Inflammatory macrophage (primary cell): ENCODE measurements at places on chromosomes 12 and 14.

DNA sequence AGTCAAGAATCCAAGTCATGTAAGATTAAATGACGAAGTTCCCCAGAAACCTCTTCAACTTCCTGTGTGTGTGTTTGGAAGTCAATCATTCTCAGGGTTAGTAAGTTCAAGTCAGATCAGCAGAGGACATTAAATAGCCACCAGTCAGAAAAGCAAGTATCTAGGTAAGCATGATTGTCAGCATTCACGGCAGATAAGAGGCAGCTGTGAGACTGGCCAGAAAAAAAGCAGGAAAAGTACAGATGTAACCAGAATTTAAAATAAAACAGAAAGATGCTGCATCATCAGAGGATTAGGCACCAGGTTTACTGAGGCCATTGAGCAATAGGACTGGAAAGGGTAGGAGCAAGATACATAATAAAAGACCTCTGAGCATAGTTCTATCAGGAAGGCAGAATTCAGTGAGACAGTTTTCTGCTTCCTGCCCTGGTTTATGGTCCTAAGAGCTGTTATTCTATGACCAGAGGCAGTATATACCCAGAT lies 606.9 kb downstream of the FSCB start:
- no peak for DNase-seq

DNA sequence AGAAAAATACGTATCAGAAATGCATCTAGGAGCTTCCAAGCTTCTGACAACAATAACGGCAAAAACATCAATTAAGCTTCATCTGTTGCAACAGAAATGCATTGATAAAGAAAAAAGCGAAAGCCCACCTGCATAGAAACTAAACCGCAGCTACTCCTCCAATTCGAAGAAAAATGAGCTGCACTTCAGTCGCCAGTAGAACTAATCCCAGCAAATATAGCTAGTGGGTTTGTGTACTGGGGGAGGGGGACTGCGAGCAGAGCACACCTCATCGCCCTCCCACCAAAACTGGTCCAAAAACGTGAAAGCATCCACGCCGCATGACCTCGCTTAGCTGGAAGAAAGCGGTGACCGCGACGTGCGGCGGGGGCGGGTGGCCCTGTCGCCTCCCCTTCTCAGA lies 1.2 kb downstream of the SLC35F4 start:
- DNase-seq, result no peak

- no peak for DNase-seq
Measured at GRCh38 chr14:63960926-63961567, 108.2 kb downstream of the SYNE2 start.

DNA sequence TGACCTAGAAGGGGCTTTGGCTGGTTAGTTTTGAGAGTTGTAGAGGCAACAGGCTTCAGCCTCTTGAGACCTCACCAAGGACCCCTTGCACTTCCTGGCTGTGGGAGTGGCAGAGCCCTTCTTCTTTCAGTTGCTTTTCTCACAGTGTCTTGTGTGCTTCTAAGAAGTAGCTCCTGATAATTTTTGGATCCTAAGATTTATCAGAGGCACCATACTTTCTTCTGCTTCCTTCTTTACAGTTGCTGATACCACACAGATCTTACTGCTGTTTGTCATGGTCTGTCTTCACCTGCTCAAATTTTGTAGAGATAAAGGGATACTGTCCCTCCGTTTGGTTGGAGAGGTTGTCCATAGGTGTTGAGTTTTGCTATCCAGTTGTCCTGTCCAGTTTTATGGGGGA lies 33.8 kb downstream of the VRK1 start:
- no peak for DNase-seq

- DNase-seq, result no peak
Measured at GRCh38 chr14:33525626-33526025, 425.2 kb downstream of the EGLN3 start.

GRCh38 chr14:38790916-38791315 lies 312.1 kb downstream of the SEC23A start:
- no peak for DNase-seq

GRCh38 chr12:29644536-29645162 lies 139.1 kb downstream of the TMTC1 start:
- DNase-seq, result no peak

DNA sequence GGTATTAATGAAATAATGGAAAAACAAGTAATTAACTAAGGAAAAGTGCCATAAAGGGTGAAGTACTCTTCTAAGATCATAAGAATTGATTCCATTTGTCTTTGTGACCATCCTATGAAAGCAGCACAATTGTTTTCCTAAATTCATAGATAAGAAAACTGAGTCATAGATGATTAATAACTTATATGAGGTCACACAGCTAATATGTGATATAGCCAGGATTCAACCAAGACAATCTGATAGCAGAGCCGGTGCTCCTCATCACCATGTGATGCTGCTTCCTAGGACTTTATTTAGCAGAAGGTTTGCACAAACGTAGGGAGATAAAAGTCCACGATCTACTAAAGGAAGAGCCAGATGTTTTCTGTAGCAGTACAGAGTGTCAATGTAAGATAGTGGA lies 181.5 kb upstream of the SYT1 start:
- DNase-seq, result no peak

DNA sequence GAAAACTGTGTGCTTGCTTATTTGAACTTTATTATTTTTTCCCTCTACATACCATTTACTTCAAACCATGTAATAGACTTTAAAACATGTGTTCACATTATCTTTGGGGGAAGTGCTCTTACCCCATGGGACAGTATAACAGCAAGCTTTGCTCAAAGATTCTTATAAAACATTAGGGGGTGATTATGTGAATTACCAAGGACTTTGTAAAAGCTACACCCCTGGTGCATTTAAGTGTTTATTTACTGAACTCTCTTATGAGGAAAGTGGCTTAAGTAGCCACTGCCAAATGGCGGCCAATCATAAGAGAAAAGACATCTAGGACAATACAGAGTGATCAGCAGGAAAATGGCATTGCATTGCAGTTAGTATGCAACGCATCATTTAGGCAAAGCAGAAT lies 70.3 kb downstream of the CAPZA3 start:
- DNase-seq, result no peak

DNA sequence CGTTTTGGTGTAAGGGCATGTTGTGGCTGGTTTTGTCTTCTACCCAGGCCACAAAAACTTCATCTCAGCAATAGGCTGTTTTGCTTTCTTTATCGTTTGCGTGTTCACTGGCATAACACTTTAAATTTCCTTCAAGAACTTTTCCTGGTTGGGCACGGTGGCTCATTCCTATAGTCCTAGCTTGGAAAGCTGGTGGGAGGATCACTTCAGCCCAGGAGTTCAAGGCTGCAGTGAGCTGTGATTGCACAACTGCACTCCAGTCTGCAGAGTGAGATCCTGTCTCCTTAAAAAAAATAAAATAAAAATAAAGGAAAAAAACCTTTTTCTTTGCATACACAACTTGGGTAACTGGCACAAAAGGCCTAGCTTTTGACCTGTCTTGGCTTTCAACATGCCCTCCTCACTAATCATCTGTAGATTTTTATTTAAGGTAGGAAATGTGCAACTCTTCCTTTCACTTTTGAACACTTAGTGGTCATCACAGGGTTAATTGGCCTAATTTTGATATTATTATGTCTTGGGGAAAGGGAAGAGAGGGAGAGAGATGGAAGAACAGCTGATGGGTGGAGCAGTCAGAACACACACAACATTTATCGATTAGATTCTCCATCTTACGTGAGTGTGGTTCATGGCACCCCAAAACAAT lies 78.9 kb upstream of the PSMA6 start:
- no peak for DNase-seq

GRCh38 chr12:24482882-24483604 lies 465.9 kb downstream of the BCAT1 start:
- no peak for DNase-seq

GRCh38 chr12:90953956-90954421 lies 987 bp downstream of the CCER1 start:
- no peak for DNase-seq

- no peak for DNase-seq
Measured at GRCh38 chr14:103699261-103699661, 16.0 kb downstream of the XRCC3 start.

DNA sequence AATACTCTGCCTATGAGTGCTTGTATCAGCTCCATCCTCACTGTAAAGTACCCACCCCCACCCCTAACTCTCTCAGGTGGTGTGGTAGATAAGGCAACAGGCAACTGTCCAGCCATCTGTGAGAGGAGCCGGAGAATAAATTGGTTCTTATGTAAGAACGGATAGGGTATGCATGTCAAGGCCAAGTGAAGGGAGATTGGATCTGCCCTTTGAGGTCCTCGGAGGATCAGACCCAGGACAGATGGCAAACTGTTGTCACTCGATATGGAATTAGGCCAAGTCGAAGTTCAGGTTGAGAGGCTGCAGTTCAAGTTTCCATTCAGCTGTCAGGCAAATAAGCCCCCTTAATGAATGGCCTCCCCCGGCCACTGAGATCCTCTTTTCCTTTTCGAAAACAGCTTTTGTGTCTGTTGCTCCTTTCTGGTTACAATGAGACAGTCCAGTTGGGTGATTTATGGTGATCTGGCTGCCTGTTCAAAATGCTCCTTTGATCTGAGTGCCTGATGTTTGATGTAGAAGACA lies 120.3 kb downstream of the VRK1 start:
- DNase-seq, result no peak

DNA sequence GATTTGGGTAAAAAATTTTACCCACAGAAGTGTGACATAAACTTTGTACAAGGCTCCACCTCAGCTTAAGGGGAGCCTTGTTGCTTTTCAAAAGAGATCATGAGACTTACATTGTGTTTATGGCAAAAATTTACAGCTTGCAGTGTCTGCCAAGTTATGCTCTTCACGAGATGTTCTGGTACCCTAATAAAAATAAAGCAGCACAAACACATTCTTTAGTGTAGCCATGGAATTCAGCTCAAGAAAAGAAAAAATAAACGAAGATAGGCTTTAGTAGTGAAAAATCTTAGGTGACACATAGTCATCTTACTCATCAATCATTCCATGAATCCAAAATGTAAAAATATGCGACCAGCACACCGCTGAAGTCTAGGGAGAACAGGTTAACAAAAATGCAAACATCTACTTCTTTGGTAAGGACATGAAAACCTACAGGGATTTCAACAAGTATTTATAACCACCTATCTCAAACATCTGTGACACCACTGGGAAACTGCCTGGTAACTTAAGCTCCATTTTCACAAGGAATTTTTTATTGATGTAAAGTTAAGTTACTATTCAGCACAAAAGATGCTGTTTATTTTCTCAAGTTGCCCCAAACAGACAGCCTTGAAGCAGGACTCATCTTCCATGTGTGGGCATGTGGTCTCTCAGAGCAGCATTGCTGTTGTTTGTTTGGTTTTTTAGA lies 32.9 kb downstream of the DMAC2L start:
- DNase-seq, result no peak

DNA sequence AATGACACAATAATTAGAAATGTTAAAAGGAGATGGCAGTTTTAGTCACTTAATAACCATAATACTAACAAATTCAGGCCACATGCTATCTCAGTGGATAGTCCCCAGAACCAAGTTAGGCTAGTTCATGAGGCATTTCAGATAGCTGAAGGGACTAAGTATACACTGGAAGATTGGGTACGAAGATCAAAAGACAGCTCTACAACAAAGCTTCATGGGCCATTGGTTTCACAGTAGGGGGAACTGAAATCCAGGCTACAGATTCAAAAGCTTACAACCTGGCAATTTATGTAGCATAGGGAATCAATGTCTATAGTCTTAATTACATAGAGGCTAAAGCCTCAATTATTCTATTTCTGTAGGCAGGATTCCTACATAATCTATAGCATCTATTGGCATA lies 343.0 kb downstream of the RGS6 start:
- DNase-seq, result no peak

DNA sequence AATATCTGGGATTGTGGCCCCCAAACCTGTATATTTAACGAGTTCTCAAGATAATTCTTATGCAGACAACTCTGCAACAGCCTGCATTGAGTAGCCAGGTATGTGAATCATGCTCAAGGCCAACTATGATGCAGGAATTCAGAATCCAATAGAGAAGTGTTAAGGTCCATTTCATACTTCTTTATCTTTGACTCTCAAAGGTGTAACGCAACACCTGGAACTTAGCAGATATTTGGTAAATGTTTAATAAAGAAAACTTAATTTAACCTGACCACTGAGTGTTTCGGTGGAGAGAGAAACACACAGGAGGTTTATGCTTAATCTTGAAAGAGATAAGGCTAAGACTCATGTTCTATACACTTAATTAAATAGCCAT lies 156.5 kb upstream of the PLEKHG7 start:
- no peak for DNase-seq

- no peak for DNase-seq
Measured at GRCh38 chr14:64502887-64503433, 678 bp downstream of the ZBTB25 start.

DNA sequence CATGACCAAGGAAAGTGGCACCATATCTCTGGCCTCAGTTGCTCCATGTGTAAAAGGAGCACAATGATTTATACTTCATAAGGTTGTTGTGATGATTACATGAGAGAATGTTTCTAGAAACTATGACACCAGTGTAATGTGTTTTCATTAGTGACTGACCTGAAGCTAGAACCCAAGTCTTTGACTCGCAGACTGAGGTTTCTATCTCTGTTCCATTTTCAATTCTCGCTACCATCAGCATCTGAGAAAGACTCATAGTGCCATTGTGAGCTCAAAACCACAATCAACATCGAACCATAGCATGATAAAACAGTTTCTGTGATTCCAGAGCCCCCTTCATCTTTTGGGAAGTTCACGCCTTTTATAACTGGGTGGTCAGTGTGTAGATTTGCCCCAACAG lies 53.8 kb downstream of the STAB2 start:
- DNase-seq, result no peak

- DNase-seq, result no peak
Measured at GRCh38 chr12:103495469-103496456, at the start of gene C12orf42. C12orf42 (minus strand) TSS chr12:103495968; CDS start chr12:103478426, 17,542 bp downstream.

- DNase-seq, result no peak
Measured at GRCh38 chr12:93737457-93738198, 60.5 kb downstream of the CRADD start.

GRCh38 chr12:76621582-76622024 lies 62.0 kb upstream of the OSBPL8 start:
- peak; percentile 83 for DNase-seq

DNA sequence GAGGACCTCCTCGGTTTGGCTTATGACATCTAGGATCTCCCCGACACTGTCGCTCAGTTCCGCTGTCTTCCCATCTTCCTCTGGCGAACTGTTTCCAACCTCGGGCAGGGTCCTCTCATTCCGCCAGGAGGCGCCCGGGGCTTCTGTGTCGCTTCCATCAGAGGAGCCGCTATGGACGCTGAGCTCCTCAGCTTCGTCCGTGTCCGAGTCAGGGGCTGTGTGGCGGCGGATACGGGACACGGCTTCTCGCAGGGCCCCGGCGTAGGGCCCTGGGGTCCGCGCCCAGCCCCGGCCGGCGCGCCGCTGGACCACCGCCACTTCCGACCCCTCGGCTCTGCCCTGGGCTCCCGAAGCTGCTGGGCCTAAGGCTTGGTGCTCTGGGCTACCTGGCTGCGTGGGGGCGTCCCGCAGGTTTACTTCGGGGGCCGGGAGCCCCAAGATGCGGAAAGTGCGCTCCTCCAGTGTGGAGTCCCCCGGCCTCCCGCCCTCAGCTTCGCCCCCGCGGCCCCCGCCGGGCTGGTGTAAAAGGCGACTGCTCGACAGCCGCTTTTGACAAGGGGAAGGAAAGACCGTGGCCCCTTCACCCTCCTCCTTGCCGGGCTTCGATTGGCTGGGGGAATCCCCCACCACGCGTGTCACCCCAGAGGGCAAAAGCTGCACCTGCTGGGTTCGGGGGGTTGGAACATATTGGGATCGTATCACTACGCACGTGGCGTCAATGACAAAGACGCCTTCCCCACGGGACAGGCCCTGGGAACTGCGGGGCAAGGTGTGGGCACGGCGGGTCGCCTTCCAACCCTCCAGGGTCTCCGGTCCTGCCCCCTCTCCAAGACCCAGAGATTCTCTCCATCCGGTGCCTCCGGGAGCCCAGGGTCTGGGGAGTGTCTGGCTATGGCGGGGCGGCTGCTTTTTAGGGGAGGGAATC lies 2.1 kb downstream of the DDN start:
- peak; percentile 76 for DNase-seq
